ENCODE measurements at places on chromosomes 1 and 21.

- no peak for DNase-seq
Observed at GRCh38 chr21:14120091-14120734, 90.5 kb downstream of the LIPI start.

GRCh38 chr1:40808909-40809308 is 25.3 kb downstream of the KCNQ4 start:
- DNase-seq, result no peak

GRCh38 chr21:44466996-44467858 is 11.9 kb downstream of the LRRC3 start:
- no peak for DNase-seq

GRCh38 chr1:224124220-224124619 is 10.3 kb downstream of the FBXO28 start:
- DNase-seq, result no peak

DNA sequence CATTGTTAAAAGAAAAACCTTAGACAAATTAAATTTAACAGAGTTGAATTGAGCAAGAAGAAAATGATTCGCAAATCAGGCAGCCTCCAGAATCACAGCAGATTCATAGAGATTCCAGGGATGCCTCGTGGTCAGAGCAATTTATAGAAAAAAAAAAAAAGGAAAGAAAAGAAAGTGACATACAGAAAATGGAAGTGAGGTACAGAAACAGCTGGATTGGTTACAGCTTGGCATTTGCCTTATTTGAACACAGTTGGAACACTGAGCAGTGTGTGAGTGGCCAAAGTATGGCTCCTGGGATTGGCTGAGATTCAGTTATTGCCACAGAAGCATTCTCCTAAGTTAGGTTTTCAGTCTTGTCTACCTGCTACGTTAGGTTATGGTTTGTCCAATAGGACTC is 9.1 kb upstream of the C21orf91 start:
- no peak for DNase-seq

DNA sequence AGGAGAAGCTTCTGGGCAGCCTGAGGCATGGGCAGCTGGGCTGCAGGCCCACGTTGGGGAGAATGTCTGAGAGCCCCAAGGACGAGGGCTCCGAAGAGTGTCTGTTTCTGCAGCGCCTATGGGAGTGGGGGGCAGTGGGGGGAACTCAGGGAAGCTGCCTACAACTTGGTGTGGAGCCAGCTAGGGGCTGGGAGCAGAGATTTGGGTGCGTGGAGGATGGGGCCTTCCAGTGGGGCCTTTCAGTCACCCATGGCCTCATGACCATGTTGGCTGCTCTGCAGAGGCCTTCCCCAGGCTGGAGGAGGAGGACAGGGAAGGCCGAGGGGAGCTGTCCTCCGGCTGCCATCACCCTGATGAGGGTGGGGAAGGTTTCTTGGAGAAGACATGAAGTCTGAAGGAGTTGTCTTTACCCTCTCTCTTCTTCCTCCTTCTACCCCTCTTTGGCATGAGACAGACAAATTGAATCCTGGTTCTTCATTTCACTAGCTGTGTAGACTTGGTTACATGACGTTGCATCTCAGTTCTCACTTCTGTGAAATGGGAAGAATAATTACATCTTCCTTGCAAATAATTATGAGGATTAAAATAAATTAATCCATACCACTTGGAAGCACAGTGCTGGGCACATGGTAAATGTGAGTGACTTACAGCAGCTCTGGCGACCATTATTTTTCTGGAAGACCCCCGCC is 8.3 kb downstream of the PPFIA4 start:
- no peak for DNase-seq

GRCh38 chr1:115098979-115099692 is 9.8 kb upstream of the TSPAN2 start:
- no peak for DNase-seq

GRCh38 chr1:172941945-172942344 is 108.8 kb downstream of the TNFSF18 start:
- no peak for DNase-seq

DNA sequence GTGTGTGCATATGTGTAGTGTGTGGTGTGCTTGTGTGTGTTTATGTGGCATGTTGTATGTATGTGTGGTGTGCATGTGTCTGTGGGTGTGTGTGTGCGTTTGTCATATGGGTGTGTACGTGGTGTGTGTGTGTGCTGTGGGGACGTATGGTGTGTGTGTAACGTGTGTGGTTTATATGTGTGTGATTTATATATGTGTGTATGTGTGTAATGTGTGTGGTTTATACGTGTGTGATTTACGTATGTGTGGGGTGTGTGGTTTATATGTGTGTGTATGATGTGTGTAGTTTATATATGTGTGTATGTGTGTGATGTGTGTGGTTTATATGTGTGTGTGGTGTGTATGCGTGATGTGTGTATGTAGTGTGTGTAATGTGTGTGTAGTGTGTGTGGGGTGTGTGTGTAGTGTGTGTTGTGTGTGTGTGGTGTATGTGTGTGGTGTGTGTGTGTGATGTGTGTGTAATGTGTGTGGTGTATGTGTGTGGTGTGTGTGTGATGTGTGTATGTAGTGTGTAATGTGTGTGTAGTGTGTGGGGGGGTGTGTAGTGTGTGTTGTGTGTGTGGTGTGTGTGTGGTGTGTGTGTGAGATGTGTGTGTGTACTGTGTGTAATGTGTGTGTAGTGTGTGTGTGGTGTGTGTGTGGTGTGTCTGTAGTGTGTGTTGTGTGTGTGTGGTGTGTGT is 32.3 kb upstream of the ADARB1 start:
- DNase-seq, result no peak

GRCh38 chr1:229380536-229381160 is 37.8 kb upstream of the CCSAP start:
- DNase-seq, result no peak

- no peak for DNase-seq
Observed at GRCh38 chr1:167973832-167974231, 37.0 kb upstream of the MPC2 start.

DNA sequence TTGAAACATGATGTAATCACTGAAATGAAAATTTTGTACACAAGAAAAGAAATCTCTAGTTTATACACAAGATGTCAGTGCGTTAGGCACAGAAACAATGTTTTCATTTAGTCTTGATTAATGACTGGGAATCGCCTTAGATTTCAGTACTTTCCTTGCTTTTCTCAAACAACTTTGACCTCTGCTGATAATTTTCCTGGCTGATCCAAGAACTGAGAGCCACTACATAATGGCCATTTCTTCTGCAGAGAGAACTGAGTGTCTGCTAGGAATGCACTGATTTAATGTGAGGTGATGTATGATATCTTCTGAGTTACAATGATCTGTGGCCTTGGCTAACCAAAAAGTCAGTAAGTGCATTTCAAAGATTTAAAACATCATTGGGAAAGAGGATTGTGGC is 308.1 kb downstream of the CTH start:
- no peak for DNase-seq

GRCh38 chr1:182555493-182555892 is 33.6 kb downstream of the RNASEL start:
- DNase-seq, result no peak

- DNase-seq, result no peak
Observed at GRCh38 chr1:201305815-201306214, 22.5 kb downstream of the PKP1 start.

DNA sequence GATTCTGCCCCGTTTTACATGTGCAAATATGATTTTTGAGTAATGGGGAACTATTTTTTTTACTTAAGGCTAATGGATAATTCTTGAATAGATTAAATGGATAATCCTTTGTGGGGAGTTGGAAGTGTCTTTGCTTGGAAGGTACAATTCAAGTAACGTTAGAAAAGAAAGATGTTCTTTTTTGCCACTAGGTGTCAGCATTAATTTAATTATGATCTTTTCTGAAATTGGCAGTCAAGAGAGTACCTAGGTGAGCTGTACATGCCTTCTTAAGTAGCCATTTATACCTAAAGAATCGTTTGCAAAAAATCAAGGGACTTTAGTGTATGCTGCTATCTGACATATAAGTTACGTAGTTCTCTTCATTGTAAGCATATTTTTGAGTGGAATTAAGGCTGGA is 2.2 kb downstream of the FBXO28 start:
- no peak for DNase-seq

DNA sequence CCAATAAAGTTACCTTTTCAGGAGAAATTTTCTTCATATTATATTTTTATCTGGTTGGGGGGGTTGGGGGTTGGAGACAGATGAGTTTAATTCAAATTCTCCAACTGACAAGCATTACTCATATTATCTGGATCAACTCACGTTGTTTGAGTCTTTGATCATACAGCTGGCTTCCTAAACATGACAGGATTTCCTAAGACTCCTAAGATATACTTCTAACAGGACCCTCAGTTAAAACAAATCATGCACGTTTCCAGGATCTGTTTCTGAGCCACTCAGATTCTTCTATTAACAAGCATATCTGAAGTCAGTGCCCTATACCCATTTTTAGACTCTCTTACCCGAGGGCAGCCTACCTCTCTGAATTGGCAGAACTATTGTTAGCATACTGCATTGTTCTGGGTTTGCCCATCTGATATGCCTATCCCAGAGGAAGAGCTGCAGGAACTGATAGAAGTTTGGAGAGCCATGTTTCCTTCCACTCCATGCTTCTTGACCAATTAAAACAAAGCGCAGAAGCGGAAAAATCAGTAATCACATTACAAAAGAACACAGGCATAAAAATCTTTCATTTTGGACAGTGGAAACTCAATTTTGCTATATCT is 653.9 kb downstream of the LTN1 start:
- no peak for DNase-seq

DNA sequence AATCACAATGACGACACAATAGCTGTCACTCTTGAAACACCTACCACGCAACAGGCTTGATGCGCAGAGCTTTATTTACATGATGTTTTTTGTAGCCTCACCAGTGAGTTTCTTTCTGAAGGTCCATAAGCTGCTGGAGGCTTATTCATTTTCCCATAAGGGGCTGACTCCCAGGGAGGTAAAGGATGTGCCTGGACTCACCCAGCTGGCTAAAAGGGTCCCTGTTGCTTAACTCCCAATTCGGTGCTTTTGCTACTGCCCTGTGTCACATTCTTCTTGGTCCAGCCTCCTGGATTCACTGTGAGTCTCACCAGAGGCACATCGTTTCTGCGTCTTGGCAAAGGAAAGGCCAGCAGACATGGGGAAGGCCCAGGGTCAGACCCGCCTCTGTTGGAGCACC is 44.6 kb upstream of the OLIG2 start:
- no peak for DNase-seq

DNA sequence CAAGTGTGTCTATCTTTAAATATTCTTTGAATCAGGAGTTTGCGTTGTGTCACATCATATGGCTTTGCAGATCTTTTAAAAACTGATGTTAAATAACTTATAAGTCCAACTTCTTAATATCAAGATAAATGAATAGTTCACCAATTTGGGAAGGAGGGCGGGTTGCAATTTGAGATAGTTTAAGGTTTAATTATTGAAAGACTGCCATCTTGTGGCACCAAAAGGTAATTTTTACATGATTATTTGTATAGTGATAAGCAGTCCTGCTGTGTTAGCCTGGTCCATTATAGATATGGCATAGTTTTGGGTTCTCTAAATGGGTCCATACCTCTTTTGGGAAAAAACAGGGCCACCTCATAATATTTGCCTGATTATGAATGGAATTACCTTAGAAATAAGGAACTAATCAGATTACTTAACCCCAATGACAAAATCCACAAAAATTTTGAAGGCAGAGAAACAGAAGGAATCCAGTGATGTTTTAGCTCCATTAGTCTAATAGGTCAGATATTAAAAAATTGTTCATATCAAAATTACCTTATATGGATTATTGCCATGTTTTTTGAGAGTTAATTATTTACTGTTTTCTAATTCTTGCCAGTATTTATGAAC is 64.3 kb downstream of the PRKAA2 start:
- no peak for DNase-seq

DNA sequence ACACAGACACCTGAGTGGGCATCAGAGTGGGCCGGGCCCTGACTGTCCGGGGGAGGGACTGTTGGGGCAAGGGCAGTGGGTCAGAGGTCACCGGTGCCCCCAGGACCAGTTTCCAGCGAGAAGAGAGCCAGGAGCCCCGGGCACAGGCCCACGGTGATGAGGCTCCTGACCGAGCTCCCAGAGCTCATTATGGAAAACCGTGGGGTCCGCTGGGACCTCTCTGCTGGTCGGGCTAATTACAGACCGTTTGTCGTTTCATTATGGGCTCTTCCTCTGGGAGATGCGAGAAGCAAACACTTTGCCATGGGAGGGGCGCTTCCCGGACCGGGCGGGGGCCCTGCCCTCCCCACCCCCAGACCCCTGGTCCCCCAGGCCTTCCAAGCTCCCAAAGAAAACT is 12.0 kb upstream of the TTLL10 start:
- DNase-seq, result no peak

GRCh38 chr1:76957961-76958360 is 90.7 kb downstream of the ST6GALNAC5 start:
- no peak for DNase-seq

DNA sequence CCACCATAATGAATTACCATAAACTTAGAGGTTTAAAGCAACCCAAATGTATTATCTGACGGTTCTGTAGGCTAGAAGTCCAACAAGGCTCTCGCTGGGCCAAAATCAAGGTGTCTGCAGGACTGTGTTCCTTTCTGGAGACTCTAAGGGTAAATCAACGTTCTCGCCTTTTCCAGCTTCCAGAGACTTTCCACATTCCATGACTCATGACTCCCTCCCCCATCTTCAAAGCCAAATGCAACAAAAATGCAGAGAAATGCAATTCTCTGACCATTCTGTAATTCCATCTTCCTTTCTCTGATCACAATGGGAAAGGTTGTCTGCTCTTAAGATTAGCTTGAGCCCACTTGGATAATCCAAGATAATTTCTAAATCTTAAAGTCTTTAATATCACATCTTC is 287.1 kb downstream of the LTN1 start:
- no peak for DNase-seq

DNA sequence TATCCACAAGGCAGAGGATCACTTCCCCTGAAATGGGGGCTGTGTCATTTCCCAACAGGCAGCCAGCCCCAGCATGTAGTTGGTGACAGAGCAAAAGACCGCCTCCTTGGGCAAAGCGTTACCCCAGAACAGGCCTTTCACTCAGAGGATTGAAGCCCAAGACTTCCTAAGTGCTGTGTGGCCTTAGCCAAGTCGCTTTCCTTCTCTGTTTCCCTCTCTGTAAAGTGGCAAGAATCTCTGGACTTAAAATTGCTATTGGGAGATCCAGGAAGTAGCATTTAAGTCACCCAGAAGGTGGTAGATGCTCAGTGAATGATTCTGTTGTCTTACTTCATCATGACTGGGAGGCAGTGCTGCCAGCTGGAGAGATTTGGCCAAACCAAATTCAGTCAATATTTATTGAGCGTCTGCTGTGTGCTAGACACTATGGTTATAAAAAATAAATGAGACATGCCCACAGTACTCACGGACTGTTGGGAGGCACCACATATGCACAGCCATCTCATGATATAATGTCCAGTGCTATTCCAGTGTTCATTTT is 35.3 kb downstream of the NIPAL3 start:
- no peak for DNase-seq

DNA sequence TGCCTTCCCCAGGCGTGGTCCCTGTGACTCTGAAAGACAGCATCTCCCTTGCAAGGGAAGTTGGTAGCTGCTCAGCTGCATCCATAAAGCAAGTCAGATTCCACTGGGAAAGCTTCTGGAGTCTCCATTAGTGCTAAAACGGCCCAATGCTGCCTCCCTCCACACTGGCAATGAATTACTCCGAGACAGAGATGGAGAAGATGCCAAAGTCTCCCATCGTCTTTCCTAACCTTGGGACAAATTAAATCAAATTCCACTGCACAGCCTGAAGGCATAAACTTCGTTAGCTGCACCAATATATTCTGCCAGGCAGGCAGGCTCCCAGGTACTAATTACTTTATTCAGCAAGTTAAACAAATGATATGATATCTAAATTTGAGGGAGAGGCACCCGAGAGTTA is 106.3 kb upstream of the GJB5 start:
- no peak for DNase-seq
